ENCODE measurements at places on chromosomes 12 and 14.

GRCh38 chr14:76007852-76008251 is 22.3 kb downstream of the IFT43 start:
- H3K4me1 ChIP-seq, result no peaks in the 10 kb centered on the region
- no peak for DNase-seq
- H3K27me3 ChIP-seq, result no peaks in the 10 kb centered on the region
- H3K36me3 ChIP-seq, result peaks cover 7% of the 10 kb centered on the region
- H3K27ac ChIP-seq, result no peak overlapping the region

GRCh38 chr12:59850268-59850667 is 254.4 kb downstream of the SLC16A7 start:
- no peak overlapping the region for H3K27ac ChIP-seq
- H3K36me3 ChIP-seq, result no peaks in the 10 kb centered on the region
- DNase-seq, result no peak
- no peaks in the 10 kb centered on the region for H3K27me3 ChIP-seq

DNA sequence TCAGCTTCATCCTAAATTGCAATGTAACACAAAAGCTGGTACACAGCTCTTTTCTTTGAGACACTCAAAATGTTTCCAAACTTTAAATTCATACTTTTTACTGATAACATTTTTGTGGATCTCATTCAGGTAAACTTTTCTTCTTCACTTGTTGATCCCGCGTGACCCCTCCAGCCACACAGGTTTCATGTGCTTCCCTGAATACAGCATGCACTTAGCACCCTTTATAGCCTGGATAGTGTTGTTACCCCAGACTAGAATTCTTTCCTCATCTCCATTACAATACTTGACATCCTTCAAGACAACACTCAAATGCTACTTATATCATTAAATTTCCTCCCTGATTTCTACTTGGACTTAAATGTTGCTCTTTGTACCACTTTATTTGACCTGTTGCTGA is 373.4 kb downstream of the RAD51B start:
- no peak for DNase-seq
- peaks cover 43% of the 10 kb centered on the region for H3K4me1 ChIP-seq
- H3K4me3 ChIP-seq, result no peak overlapping the region
- no peaks in the 10 kb centered on the region for H3K36me3 ChIP-seq

DNA sequence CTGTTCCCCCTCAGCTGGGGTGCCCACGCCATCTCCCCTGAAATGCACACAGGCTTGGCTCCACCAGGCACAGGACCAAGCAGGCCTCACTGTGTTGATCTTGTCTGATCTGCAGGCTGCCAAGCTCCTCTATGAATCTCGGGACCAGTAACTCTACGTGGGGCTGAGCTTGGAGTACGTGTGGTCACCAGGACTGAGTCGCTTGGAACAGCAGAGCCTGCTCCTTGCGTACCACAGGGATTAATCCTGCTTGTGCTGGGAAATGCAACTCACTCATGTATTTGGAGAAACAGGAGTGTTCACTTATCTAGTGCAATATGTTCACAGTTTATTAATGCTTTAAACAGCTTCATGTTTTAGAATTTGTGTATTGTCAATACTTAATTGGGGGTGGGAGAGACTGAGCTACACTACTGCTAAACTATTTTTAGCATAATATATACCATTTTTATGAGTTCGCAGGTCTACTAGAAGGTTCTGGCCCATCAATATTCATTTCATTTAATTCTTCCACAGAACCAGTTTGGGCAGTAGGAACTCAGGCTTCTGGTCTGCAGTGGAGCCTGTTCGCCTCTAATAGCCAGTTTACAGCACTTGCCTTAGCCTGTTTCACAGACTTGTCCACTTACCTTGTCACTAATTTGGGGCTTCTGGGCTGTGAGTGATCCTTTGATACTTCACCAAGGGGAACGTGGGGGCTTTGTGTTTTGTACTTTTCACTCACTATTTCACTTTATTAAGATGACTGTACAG is 17.4 kb downstream of the ZFYVE21 start:
- H3K4me1 ChIP-seq, result peaks cover 42% of the 10 kb centered on the region
- DNase-seq, result no peak
- no peak overlapping the region for H3K4me3 ChIP-seq
- H3K27me3 ChIP-seq, result no peaks in the 10 kb centered on the region

- H3K4me3 ChIP-seq, result no peak overlapping the region
- peaks cover 35% of the 10 kb centered on the region for H3K36me3 ChIP-seq
- H3K27ac ChIP-seq, result peak overlapping the region; percentile 21
- DNase-seq, result no peak
- no peaks in the 10 kb centered on the region for H3K27me3 ChIP-seq
These were observed 14.9 kb upstream of the MCRS1 start for GRCh38 chr12:49582850-49583249.

DNA sequence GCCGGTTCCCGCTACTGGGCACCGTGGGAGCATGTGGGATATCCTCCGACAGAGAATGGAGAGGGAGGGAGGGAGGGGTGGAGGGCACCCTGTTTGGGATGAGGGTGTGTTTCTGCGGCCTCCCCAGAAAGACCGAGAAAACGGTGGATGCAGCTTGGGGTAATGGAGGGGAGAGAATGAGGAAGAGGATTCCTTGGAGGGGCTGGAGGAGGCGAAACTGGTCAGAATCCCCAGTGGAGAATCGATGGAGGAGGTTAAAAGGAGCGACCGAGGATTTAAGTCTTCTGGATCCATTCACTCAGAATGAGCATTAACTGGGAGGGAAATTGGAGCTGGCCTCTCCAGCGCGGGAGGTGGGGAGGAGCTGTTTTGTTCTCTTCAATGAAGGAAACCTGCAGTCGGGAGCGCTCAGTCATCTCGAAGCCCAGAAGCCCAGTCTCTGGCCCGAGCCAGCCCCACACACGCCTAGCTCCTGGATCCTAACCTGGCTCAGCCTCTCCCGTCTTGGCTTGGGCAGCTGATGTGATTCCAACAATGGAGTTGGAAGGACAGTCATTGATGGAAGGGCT is 581 bp downstream of the ARG2 start:
- peaks cover 41% of the 10 kb centered on the region for H3K4me1 ChIP-seq
- peak overlapping the region; percentile 77 for H3K27ac ChIP-seq
- no peaks in the 10 kb centered on the region for H3K36me3 ChIP-seq

DNA sequence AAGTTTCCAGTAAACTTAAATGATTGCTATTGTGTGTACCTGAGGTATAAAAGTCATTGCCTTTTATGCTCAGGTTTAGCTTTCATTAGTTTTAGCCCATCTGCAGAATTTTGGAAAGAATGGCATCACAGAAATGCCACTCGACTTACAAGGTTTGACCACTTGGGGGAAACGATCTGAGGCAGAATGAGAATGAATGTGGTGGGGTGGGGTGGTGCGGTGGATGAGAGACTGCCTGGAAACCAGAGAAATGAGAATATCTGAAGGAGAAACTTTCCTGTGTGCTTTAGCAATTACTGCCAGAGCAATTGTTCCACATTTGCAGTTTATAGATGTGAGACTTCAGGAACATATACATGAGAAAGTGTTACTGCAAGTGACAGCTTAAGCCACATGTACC is 225.4 kb upstream of the PDE3A start:
- H3K4me1 ChIP-seq, result no peaks in the 10 kb centered on the region
- no peaks in the 10 kb centered on the region for H3K27me3 ChIP-seq
- H3K4me3 ChIP-seq, result no peak overlapping the region
- no peak for DNase-seq

GRCh38 chr12:95790033-95790916 is at the start of gene NTN4:
Gene NTN4 (minus strand): TSS chr12:95790764. CDS start chr12:95790309, 455 bp downstream.
- no peaks in the 10 kb centered on the region for H3K36me3 ChIP-seq
- no peaks in the 10 kb centered on the region for H3K27me3 ChIP-seq
- DNase-seq, result no peak
- H3K27ac ChIP-seq, result peak within 1 kb of the TSS; percentile 84
- peaks cover 9% of the 10 kb centered on the region for H3K4me1 ChIP-seq
